Stimulated activated CD4-positive, alpha-beta T cell treated with anti-CD3 and anti-CD28 coated beads, Interleukin-15, amount 100 ng/mL, for 1 hour (primary cell): ENCODE measurements at places on chromosomes 2 and 18.

DNA sequence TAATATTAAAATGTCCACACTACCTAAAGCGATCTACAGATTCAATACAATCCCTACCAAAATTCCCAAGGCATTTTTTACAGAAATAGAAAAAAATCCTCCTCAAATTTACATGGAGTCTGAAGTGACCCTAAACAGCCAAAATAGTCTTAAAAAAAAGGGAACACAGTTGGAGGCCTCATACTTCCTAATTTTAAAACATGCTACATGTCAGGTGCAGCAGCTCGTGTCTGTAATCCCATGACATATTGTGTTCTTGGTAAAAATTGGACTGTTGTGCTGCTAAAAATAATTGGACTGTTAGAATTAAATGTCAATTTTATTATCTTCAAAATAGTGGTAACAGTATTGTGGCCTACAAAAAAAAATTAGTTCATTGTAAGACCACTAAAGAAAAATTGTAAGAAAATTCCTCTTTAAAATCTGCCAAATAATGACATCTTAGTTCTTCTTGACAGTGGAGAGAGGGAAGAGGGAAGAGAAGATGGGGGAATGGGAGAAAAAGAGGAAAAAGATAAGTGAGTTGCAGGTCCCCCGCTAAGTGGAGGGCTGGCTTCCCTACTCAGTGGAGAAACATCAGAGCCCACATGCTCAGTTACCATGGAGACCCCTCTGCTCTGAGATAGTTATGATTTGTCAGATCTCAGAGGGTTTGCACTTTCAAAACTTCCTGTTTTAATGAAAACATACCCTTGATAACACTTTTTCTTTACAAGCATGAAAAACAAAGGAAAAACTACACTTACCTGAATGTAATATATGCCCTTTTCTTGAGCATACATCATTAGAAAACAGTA is 46.5 kb downstream of the UNC50 start:
- DNase-seq, result no peak

- no peak for DNase-seq
Measured at GRCh38 chr2:99881901-99882591, 260.3 kb downstream of the AFF3 start.

DNA sequence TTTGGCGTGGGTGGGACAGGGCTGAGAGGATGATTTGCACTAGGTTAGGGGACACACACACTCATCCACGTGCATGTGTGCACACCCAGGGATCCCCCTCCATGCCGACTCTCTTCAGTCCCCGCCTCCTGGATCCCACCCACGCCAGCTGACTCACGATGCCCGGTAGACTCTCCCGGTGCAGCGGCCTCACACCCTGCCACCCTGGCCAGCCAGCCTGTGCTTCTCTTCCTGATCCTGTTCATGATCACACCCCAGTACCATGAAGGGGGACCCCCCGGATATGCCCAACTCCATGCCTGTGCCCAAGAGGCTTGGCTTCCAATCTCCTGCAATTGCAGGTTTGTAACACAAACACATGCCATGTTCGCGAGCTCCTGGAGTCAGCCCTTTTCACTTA is 157.8 kb upstream of the HDAC4 start:
- no peak for DNase-seq

DNA sequence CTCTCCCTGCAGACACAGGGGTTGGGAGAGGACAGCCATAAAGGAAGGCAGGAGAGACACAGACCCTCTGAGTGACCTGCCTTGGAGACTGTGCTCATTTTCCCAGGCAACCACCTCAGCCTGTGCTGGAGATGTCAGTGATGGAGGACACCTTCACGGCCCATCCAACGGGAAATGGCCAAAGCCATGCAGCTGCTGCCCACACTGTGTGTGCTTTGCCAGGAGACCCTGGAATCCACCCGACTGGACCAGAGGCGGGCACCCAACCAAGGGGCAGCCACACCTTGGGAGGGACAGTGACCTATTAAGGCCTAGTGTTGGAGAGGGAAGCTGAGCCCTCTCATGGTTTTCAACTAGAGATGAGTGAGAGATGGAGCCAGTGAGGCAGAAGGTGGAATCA is 192.5 kb downstream of the SMAD2 start:
- DNase-seq, result no peak

DNA sequence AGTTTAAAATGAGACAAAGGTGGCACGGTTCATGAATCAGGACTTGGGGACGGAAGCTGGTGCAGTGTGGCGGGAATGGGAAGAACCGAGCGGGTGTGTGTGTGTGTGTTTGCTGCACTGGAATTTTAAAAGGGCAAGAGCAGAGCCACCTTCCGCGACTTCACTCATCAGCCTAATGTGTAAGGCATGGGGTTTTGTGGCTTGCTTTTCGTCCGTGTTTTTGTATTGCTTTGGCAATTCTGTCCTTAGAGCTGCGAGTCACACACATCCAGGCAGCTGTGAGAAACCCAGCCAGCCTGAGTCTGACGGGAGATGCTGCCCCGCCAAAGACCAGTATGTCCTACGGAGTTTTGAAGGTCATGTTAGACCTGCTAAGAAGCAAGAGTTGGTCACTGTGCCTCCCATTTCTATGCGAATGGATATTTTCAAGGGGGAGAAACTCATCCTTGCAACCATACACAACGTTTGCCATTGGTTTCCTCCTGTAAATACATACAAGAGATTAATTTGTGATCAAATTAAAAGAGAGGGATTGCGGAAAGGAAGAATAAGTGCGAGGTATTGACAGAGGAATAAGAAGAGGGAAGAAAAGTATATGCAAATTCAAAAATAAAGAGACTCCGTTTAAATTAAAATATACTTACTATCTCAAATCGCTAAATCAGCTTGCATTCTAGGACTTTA is 665 bp upstream of the CACNB4 start:
- no peak for DNase-seq

- DNase-seq, result no peak
Measured at GRCh38 chr2:38873763-38874162, 2.0 kb downstream of the DHX57 start.

DNA sequence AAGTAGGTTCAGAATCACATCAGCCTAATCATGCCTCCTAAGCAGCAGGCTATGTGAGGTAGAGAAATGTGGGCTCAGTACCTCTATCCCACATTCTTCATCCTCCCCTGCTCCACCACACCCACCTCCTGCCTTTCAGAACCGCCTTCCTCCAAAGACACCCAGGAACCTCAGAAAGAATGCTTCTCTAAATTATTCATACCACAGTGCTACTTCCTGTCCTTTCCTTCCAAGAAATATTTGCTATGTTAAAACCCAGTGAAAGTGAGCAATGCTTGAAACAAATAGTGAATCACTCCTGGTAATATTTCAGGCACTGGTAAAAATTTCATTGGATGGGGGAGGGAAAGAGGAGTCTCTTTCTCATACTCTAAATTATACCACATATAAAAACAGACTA is 24.0 kb upstream of the CREB1 start:
- DNase-seq, result no peak

DNA sequence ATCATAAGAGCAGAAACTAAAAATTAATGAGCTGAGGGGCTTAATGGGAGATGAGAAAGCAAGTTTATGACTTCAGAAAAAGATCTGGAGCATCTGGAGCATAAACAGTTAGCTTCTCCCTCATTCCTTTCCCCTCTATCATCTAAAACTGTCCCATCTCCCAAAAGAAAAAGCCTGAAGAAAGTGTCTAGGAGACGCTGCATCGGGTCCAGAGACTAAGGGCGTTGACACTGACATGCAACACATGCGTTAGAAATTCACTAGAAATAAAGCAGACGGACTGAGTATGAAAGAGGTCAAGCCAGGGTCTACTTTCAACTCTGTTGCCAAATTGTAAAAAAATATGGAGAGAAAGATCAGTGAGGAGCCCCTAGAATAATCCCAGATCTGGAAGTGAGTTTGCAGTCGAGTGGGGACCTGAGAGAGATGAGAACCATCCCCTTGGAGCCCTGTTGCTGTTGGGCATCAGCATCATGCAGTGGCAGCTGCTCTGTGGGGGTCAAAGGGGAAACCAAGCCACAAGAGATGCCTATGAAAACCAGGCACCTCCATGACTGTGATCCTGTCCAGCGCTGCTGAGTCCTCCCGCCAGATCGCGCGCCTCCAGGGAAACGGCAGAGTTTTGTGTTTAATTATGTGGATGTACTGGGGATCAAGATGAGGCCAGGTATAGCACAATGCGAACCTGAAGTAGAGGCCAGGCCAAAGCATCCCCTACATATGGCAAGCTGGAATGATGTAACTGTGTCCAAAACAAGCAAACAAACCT is 13.9 kb downstream of the ANTXR1 start:
- no peak for DNase-seq

GRCh38 chr18:24695168-24695567 is 234.7 kb downstream of the HRH4 start:
- DNase-seq, result no peak

- no peak for DNase-seq
Measured at GRCh38 chr2:185384822-185385560, 353.6 kb upstream of the FSIP2 start.
